ENCODE measurements at places on chromosomes 4 and X. TPM values are rescaled to one million over a fixed set of nuclear protein-coding genes. Genes with fewer than 3 reads are reported as not detected.

DNA sequence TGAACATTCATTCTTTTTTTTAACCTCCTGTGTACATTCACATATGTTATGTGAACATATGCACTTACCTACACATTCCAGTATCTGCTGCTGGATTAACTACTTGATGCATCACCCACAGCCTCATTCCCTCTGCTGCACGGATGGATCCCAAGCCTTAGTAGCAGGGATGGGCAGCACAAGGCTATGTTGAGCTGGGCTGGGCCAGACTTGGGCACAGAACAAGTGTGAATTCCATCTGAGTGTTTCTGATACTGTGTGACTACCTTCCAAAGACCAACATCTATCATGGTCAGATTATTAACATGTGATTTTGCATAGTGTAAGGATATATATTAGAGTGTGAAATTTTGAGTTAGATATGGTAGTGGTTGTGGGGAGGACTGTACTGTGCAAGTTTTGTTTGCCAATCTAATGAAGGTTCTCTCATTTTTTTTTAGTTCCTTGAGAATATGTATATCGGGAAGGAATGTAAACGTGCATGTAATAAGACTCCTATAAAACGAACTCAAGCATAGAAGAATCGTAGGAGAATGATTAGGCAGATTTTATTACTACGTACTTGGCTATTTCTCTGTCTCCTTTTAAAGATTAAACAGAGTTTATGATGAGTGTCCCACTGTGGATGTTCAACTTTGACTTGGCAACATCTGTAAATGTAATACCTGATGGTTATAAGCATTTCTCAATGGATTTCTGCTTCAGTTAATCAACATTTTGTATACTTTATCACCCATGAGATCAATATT is 23.4 kb upstream of the STBD1 start:
- H3K4me3 ChIP-seq = no peak overlapping the region
- no peaks in the 10 kb centered on the region for H3K27me3 ChIP-seq
- no peak for DNase-seq
- no peaks in the 10 kb centered on the region for H3K4me1 ChIP-seq

GRCh38 chrX:155896512-155896911 is 15.4 kb downstream of the VAMP7 start:
- H3K36me3 ChIP-seq = peaks cover 9% of the 10 kb centered on the region
- no peaks in the 10 kb centered on the region for H3K27me3 ChIP-seq
- DNase-seq = no peak
- H3K27ac ChIP-seq = no peak overlapping the region

DNA sequence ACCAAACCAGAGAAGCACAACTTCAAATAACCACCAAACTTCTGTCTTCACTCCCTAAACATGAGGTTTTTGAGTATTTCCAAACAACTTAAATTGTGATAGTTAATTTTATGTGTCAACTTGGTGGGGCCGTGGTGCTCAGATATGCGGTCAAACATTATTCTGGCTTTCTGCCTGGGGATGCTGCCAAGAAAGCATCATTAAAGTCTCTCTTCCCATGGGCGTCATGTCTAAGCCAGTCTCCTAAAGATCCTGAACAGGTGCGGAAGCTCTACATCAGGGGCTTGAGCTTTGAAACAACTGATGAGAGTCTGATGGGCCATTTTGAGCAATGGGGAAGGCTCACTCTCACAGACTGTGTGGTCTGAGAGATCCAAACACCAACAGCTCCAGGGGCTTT is 24.1 kb upstream of the SOD3 start:
- no peaks in the 10 kb centered on the region for H3K27me3 ChIP-seq
- no peak overlapping the region for H3K27ac ChIP-seq
- no peaks in the 10 kb centered on the region for H3K4me1 ChIP-seq

DNA sequence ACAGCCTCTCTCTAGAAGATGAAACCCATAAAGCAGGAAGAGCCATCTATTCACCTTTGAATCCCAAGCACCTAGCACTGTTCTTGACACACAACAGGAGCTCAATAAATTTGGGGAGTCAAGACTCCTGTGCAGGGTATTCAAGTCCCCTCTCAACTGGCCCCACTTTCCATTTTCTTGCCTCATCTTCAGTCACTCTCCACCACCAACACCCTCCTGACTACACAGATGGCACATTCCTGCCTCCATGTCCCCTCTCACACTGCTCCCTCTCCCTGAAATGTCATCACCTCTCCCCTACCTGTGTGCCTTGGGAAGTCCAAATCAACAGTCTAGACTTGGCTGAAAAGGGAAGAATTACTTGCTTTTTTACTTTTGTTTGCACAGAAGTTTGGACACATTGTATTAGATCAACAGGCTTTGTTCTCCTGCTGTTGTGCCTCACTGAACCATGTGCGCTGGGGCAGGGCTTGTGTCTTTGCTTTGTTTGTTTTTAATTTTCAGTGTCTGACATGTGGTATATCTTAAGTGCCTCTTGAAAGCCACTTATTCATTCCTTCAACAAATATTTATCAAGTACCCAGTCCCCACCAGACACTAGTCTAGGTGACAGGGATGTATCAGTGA is 85.1 kb downstream of the APBB2 start:
- peaks cover 22% of the 10 kb centered on the region for H3K4me1 ChIP-seq
- H3K27ac ChIP-seq = peak overlapping the region; percentile 36
- no peaks in the 10 kb centered on the region for H3K27me3 ChIP-seq

SERTM2 gene
- total RNA-seq = not detected

FAT4 gene
- total RNA-seq = 13.2 TPM

FSTL5 gene
- not detected for total RNA-seq

DNA sequence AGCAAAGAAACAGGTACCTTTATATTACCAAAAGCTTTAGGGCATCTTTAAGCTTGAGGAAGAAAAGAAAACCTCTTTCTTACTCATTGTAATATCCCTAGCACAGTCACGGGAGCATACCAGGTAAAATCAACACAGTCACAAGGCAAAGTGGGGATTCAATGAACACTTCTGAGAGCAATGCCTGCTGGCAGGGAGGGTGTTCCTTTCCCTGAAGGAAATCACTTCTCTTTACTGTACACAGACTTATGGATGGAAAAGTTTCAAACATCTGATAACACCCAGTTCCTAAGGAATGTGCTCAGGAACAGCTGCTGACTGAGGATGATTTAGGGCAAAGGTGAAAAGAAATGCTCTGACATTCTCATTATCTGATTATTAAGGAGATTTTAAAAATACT is 94.8 kb downstream of the MAML3 start:
- DNase-seq = no peak
- H3K4me3 ChIP-seq = no peak overlapping the region
- peaks cover 9% of the 10 kb centered on the region for H3K4me1 ChIP-seq
- no peaks in the 10 kb centered on the region for H3K36me3 ChIP-seq
- H3K27me3 ChIP-seq = no peaks in the 10 kb centered on the region

- H3K4me1 ChIP-seq = no peaks in the 10 kb centered on the region
- no peak overlapping the region for H3K27ac ChIP-seq
- no peaks in the 10 kb centered on the region for H3K36me3 ChIP-seq
- H3K27me3 ChIP-seq = no peaks in the 10 kb centered on the region
Observed at GRCh38 chr4:88219099-88219498, 60.7 kb upstream of the ABCG2 start.

SCML2 gene
- 0.15 TPM for total RNA-seq

- no peak overlapping the region for H3K4me3 ChIP-seq
- H3K27me3 ChIP-seq = no peaks in the 10 kb centered on the region
- DNase-seq = no peak
- no peak overlapping the region for H3K27ac ChIP-seq
Observed at GRCh38 chrX:110541266-110541665, 182.6 kb downstream of the RTL9 start.

PAGE2 gene
- total RNA-seq = not detected

DNA sequence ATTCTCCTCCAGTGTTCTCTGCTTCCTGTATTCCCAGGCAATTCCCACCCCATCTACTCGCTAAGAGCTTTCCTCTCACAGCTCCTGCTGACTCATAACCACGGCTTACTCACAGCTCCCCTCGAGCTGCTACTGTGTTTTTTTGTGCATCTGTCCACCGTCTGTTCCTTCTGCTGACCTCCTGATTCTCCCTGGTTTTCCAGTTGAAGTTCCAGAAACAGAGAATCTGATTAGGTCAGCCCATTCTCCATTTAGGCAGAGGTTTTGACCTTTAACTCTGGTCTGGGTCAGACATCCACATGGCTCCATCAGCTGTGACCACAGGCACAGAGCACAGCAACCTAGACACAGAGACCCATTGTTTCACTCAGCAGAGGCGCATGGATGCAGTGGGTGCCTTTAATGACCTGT is 5.5 kb upstream of the SMIM20 start:
- peaks cover 9% of the 10 kb centered on the region for H3K4me1 ChIP-seq
- H3K27me3 ChIP-seq = no peaks in the 10 kb centered on the region
- DNase-seq = no peak
- H3K36me3 ChIP-seq = no peaks in the 10 kb centered on the region
- H3K27ac ChIP-seq = no peak overlapping the region

KLB gene
- 0.64 TPM for total RNA-seq

VEGFC gene
- 5.1 TPM for total RNA-seq

DNA sequence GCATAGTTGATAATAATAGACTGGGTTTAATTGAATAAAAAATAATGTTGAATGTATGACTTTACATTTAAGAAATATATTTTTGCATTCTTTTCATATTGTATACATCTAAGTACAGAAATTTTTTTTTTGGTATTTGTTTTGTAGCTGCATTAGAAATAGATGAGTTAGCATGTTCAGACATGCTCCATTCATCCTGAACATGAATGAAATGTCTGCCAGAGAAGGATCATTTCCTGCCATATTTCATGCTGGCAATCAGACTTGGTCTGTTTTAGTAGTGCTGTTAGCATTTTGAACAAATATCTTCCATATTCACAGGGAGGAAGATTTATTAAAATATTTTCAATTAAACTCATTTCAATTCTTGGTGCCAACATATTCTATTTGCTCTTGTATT is 98.9 kb downstream of the FRMPD4 start:
- H3K4me1 ChIP-seq = no peaks in the 10 kb centered on the region
- H3K36me3 ChIP-seq = no peaks in the 10 kb centered on the region
- no peak overlapping the region for H3K4me3 ChIP-seq

CSAG2 gene
- total RNA-seq = not detected

GRCh38 chr4:20299515-20299914 is 47.8 kb downstream of the SLIT2 start:
- no peak overlapping the region for H3K27ac ChIP-seq
- H3K4me1 ChIP-seq = no peaks in the 10 kb centered on the region
- H3K36me3 ChIP-seq = no peaks in the 10 kb centered on the region
- DNase-seq = no peak
- H3K27me3 ChIP-seq = no peaks in the 10 kb centered on the region
- no peak overlapping the region for H3K4me3 ChIP-seq

DNA sequence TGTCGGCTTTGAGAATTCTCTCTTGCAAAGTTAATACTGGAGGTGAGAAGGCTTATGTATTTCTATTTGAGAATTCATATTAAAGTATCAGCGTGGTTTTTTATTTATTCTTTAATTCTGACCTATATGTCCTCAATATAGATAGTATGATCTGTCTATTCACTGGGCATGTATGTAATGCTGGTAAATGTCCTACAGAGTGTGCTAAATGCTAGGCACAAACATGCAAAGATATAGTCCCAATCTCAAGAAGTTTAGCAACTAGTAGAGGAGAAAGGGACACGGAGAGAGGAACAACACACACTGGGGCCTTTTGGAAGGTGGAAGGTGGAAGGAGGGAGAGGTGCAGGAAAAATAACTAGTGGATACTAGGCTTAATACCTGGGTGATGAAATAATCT is 11.0 kb upstream of the BMPR1B start:
- H3K4me3 ChIP-seq = no peak overlapping the region
- no peaks in the 10 kb centered on the region for H3K4me1 ChIP-seq
- H3K27ac ChIP-seq = no peak overlapping the region
- H3K27me3 ChIP-seq = no peaks in the 10 kb centered on the region

DNA sequence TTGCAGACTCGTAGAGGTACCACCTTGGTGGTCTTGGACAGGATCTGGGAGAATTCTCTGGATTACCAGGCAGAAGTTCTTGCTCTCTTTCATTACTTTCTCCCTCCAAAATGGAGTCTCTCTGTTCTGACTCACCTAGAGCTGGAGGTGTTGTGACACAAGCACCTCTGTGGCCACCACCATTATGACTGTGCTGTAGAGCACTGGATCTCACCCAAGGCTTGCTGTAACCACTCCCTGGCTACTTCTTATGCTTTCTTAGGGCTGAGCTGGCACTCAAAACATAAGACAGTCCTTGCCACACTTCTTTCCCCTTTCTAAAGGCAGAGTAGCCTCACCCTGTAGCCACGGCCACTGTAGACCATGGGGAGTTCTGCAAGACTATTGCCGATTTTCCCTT is 296.6 kb upstream of the DIPK2B start:
- DNase-seq = no peak
- H3K36me3 ChIP-seq = no peaks in the 10 kb centered on the region
- H3K27me3 ChIP-seq = no peaks in the 10 kb centered on the region
- no peaks in the 10 kb centered on the region for H3K4me1 ChIP-seq

- no peak for DNase-seq
- no peak overlapping the region for H3K27ac ChIP-seq
- no peak overlapping the region for H3K4me3 ChIP-seq
- no peaks in the 10 kb centered on the region for H3K27me3 ChIP-seq
- no peaks in the 10 kb centered on the region for H3K36me3 ChIP-seq
Observed at GRCh38 chrX:7996414-7996813, 69.2 kb upstream of the PNPLA4 start.

- no peak for DNase-seq
- H3K36me3 ChIP-seq = no peaks in the 10 kb centered on the region
- no peak overlapping the region for H3K27ac ChIP-seq
- H3K4me1 ChIP-seq = no peaks in the 10 kb centered on the region
Observed at GRCh38 chr4:145012841-145013240, 85.2 kb downstream of the ANAPC10 start.

SRPK3 gene
- 0.23 TPM for total RNA-seq

DNA sequence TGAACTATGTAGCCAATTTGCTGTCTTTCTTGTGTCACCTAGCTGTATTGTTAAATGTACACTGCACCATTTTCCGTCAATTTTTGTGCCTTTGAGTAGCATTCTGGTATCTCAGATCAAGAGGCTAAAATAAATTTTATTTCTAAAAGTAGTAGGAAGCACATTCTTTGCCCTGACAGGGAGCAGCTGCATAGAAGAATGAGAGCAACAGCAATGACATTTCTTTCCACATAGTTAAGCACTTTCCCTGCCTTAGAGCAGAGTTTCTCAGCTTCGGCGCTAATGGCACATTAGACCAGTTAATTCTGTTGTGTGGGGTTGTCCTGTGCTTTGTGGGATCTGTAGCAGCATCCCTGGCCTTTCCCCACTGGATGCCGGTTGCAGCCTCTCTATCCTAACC is 173.9 kb downstream of the CHIC2 start:
- H3K27ac ChIP-seq = no peak overlapping the region
- no peak overlapping the region for H3K4me3 ChIP-seq
- no peaks in the 10 kb centered on the region for H3K4me1 ChIP-seq
- no peaks in the 10 kb centered on the region for H3K27me3 ChIP-seq
- H3K36me3 ChIP-seq = no peaks in the 10 kb centered on the region
- DNase-seq = no peak

EREG gene
- total RNA-seq = 3.7 TPM

Data from upper lobe of left lung (tissue), 6 donors.